ENCODE measurements at places on chromosomes 2 and 18.

DNA sequence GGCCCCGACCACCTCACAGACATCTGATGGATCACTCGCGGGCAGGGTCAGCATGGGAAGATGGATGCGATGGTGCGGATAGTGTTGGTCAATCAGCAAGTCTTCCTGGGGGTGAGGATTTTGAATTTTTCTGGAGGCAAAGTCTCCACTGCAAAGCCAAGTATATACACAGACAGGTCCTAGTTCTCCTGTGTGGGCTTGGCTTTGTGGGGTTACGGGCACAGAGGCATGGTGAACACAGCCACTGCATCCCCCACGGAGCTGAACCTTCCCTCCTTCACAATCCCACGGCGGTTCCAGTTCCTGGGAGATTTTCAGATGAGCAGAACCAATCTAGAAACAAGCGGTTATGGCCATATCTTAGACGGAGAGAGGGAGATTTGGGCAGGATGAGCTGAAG lies 35.8 kb downstream of the CNGA3 start:
- no peak for DNase-seq

DNA sequence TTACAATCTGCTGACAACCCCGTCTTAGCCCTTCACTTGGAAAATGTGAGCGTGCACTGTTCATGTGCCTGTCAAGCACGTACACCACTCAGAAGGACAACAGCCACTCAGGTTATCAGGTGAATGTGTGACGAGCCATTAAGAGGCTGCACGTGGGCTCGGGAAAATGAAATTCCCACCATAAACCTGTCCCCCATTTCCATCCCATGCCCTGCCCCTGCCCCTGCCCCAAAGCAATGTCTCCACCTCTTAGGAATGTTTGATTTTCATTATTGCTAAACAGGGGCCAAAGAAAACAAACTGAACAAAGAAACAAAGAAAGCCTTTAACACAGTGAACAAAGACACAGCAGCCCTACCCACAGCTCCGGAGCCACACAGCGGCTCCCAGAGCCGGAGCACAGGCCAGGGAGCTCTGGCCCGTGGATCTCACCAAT lies 90.5 kb downstream of the TMEM18 start:
- no peak for DNase-seq

DNA sequence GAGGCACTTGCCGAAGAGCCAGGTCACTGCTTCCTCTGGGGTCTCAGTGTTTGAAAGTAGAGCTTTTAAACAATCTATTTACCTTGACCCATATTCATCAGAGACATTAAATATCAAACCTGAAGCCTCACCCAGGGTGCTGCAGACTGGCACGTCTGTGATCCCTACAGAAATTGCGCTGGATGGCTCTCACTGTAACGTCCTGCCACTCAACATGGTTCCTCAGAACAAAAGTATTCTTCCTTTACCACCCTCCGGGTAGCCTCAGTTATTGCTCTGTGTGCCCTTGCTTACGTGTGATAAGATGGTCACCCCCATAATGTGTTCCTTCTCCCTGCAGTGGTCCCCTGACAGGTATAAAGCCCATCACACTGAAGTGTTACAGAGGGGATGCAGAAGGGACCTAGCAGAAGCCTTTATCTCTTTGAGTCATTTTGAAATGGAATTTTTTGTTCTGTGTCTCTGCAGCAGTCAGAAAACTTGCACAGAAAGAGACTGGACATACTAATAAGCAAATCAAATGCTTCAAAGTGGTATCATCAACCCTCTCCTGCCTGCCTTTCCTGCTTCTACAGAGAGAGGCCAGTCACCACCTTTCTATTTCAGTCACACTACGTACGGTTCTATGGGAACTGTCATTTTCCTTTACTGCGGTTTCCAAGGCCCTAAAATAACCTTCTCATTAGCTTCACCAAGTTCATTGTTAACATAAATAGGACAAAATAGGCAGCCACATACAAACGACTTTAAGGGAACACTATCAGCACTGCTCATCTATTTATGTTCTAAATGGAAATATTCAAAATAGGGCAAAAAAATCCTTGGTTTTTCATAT lies 86.8 kb downstream of the METTL8 start:
- DNase-seq: no peak

GRCh38 chr2:73952499-73953446 lies 26.1 kb downstream of the DGUOK start:
- DNase-seq: no peak

GRCh38 chr2:176099728-176100546 lies at the start of gene HOXD12:
HOXD12 (plus strand) TSS chr2:176099795; CDS start chr2:176099802, 7 bp downstream.
- no peak for DNase-seq

DNA sequence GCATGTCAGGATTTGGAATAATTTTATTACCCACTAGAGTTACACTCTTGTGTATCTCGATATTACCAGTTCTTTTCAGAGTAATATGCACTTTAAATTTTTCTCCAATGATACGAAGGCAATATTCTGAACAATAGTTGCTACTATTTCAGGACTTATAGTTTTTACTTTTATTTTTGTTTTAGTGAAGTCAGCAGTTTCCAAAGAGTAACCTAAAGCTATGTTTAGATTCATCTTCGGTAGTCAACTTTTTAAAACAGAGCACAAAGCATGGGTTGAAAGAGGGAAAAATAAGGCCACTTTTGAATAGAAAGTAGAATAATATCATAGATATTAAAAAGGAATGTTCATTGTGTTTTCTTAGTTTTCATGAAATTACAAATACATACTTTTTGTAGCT lies 532.7 kb downstream of the CPS1 start:
- DNase-seq: no peak

DNA sequence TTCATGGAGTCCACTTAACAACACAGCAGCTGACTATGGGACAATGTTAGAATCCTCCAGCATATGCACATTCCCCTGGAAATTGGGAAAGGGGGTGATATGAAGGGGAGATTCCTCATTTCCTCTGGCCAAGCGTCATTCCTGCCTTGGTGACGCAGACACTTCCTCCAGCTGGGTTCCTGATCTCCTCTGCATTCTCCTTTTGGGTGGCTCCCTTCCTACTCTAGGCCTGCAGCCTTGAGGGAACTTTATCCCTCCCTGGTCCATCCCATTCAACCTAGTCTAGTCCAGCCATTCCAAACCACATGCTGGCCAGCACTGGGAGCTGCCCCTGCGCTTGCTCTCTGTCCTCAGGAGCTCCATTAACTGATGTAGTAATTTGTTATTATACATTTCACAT lies 216.8 kb downstream of the VAPA start:
- DNase-seq: no peak

Measured in stimulated activated CD4-positive, alpha-beta T cell treated with anti-CD3 and anti-CD28 coated beads, Interleukin-4, amount 100 ng/mL, for 1 hour (primary cell).